ENCODE measurements at places on chromosomes 11 and 22.

GRCh38 chr11:45193695-45194094 is 47.3 kb downstream of the PRDM11 start:
- no peak for DNase-seq

DNA sequence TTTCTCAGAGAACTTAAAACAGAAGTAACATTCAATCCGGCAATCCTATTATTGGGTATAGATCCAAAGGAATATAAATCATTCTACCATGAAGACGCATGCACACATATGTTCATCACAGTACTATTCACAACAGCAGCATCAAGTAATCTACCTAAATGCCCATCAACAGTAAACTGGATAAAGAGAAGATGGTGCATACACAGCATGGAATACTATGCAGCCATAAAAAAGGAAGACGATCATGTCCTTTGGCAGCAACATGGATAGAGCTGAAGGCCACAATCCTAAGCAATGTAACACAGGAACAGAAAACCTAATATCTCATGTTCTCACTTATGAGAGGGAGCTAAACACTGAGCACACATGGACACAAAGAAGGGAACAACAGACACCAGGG is 6.3 kb upstream of the ISX start:
- DNase-seq: no peak

GRCh38 chr11:119154178-119154577 is 5.3 kb downstream of the ABCG4 start:
- DNase-seq: no peak

DNA sequence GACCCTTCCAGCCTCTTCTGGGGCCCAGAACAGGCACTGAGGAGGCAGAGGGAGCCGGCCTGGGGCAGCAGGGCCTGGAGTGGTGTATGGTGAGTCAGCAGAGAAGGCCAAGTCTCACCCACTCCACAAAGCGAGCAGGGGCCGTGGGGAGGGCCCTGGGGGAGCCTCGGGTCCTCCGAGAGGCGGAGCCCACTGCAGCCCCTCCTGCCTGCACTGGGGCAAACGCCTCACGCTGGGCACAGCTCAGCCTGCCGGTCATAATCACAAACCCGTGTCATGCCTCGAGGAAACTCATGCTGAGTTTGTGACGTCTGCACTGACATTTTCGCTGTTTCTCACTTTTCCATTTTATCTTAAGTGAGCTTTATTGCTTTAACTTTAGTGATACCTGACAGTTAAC is 38.4 kb downstream of the TOLLIP start:
- DNase-seq: no peak

DNA sequence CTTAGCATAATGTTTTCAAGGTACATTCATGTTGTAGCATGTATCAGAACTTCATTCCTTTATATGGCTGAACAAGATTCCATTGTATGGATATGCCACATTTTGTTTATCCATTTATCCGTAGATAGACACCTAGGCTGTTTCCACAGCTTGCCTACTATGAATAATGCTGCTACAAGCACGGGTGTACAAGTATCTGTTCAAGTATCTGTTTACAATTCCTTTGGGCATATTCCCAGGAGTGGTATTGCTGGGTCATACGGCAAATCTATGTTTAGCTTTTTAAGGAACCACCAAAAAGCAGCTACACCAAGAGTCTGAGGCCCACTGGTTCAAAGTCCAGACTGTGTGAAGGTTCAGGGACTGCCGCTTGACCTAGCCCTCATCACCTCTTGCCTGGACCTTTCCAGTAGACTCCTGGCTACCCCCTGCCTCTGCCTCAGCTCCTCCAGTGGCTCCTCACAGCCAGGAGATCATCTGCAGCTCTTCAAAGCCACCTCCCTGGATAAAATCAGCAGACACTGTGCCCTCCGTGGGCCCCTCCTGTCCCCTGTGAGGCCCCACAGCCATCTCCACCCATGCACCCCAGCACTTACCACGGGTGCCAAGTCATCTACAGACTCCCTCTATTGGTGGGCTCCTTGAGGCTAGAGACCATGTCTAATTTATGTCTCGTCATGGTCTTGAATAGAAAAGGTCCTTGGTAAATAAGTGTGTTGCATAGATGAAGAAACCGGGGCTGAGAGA is 160.3 kb downstream of the MN1 start:
- DNase-seq: no peak

GRCh38 chr11:67099831-67100324 is 19.2 kb upstream of the KDM2A start:
- no peak for DNase-seq

- DNase-seq: no peak
Measured at GRCh38 chr11:86469491-86470388, 95.1 kb downstream of the CCDC81 start.

- DNase-seq: no peak
Measured at GRCh38 chr11:127491589-127491988, 491.0 kb upstream of the KIRREL3 start.
